Omental fat pad (tissue), 4 donors: ENCODE measurements at places on chromosomes 2 and 18. TPM values are rescaled to one million over a fixed set of nuclear protein-coding genes. Genes with fewer than 3 reads are reported as not detected.
A peak's percentile ranks its signal among the peaks of the same experiment; 100 is the strongest.

CTDSP1 gene
- total RNA-seq: 82.0 TPM

DNA sequence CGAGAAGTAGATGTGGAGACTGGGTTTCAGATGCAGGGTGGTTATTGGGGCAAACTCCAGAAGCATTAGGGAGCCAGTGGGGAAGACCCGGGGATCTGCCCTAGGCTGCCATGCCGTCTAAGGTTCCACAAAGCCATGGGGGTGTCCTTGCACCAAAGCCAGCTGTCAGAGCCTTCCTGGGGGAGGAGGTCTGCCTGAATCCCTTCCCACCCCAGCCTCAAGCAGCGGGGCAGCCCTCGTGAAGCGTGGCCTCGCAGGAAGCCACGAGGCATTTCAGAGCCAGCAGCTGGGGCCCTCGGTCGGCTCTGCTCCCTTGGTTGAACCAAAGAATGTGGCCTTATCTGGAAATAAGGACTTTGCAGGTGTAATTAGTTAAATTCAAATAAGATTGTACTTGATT is 51.2 kb upstream of the UBE2F start:
- DNase-seq: no peak

PLCD4 gene
- 2.9 TPM for total RNA-seq

GRCh38 chr2:105809097-105809473 is 64.4 kb downstream of the NCK2 start:
- DNase-seq: no peak

DNA sequence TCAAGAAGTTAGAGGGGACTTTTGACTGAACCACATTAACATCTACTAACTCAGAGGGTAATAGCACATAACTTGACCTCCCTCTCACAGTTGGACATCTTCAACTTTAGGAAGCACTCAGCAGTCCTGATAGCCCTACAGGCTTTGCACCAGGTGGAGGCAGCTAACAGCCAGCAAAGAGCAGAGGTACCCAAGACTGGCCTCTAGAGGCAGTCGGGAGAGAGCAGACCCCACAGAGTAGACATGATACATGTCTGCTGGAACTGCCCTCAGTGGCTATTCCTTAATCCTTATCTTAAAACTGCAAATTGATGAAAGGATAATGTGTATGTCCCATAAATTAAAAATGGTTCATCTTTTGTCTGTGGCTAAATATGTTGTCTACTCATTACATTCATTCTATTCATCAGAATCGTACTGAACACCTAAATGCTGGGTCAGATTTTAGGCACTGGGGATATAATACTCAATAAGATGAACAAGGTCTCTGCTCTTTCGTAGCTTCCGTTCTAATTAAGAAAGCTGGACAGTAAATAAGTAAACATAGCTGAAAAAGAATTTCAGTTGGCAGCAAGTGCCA is 49.8 kb downstream of the CAB39 start:
- no peak for DNase-seq

GRCh38 chr18:12839526-12840196 is 44.4 kb downstream of the PTPN2 start:
- no peak for DNase-seq

SGPP2 gene
- total RNA-seq: 0.63 TPM

- DNase-seq: no peak
Observed at GRCh38 chr2:88827821-88828220, 136.3 kb downstream of the RPIA start.

RGPD3 gene
- 1.1 TPM for total RNA-seq

GRCh38 chr2:147740211-147740927 is 104.5 kb upstream of the ACVR2A start:
- DNase-seq: no peak

DNA sequence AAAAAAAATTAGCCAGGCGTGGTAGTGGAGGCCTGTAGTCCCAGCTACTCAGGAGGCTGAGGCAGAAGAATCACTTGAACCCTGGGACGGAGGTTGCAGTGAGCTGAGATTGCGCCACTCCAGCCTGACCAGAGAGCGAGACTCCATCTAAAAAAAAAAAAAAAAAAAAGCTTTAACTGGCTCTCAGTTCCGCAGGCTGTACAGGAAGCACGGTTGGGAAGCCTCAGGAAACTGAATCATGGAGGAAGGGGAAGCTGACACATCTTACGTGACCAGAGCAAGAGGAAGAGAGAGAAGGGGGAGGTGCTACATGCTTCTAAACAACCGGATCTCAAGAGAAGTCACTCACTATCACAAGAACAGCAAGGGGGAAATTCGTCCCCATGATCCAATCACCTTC is 505.6 kb upstream of the SLC8A1 start:
- no peak for DNase-seq

DNA sequence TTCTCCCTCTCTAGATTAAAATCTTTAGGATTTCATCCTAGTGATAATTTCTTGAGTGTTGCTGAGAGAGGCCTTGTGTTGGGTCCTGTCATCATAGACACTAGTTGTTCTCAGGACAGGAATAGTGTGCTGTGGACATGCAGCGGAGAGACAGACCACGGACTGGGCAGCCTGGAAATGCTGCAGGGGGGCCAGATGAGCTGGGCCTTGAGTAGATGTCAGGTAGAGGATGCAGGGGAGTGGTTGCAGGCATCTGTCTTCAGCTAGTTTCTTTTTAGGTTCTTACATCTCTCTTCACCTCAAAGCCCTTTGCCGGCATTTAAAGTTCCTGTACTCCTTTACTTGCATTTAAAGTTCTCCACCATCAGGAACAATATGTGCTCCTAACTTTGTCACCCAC is 42.8 kb downstream of the SP110 start:
- DNase-seq: no peak

GRCh38 chr2:88187927-88188326 is 17.8 kb downstream of the THNSL2 start:
- DNase-seq: no peak

DNA sequence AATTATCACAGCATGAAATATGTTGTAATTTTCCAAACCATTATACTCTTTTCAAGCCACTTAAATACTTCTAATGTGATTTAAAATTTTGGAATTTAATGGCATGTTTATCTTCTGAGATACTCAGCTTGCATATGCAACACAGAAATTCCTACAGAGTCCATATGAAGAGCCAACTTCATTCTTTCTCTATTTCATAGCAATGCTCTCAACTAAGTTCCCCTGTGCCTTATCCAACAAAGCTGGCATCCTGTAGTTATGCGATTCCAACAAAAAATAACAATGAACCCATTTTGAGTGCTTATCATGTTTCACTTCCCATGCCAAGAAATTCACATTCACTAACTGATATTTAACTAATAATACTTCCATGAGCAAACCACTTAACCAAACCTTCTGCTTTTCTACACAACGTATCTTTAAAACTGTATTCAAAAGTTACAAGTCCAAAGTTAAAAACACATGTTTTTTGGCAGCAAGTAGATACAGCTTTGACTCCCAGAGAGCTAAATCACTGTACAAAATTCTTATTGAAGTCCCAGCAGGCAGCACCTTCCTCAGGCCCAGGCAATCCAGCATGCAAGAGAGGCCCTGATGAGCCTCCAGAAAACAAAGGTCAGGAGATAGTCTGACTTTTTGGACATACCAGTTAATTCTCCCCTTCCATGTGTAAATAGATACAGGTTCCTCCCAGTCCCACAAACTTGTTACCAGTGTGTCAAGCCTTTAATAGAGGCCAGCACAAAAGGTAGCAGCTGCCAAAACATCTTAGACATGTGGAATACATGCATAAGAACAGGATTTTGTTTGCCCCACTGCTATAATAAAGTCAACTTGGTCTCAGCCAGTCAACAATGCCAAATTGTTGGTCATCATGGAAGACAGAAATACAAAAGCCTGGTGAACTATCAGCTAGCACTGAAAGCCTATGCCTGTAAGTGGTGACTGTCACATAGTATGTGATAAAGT is 113.1 kb upstream of the WDR75 start:
- no peak for DNase-seq

ANKRD44 gene
- total RNA-seq: 19.6 TPM

- no peak for DNase-seq
Observed at GRCh38 chr18:55018602-55019001, 59.3 kb upstream of the CCDC68 start.

- no peak for DNase-seq
Observed at GRCh38 chr2:65655000-65655399, 222.6 kb upstream of the SPRED2 start.

- DNase-seq: no peak
Observed at GRCh38 chr2:168669151-168669550, 133.3 kb upstream of the NOSTRIN start.

PSMA8 gene
- total RNA-seq: not detected

DNA sequence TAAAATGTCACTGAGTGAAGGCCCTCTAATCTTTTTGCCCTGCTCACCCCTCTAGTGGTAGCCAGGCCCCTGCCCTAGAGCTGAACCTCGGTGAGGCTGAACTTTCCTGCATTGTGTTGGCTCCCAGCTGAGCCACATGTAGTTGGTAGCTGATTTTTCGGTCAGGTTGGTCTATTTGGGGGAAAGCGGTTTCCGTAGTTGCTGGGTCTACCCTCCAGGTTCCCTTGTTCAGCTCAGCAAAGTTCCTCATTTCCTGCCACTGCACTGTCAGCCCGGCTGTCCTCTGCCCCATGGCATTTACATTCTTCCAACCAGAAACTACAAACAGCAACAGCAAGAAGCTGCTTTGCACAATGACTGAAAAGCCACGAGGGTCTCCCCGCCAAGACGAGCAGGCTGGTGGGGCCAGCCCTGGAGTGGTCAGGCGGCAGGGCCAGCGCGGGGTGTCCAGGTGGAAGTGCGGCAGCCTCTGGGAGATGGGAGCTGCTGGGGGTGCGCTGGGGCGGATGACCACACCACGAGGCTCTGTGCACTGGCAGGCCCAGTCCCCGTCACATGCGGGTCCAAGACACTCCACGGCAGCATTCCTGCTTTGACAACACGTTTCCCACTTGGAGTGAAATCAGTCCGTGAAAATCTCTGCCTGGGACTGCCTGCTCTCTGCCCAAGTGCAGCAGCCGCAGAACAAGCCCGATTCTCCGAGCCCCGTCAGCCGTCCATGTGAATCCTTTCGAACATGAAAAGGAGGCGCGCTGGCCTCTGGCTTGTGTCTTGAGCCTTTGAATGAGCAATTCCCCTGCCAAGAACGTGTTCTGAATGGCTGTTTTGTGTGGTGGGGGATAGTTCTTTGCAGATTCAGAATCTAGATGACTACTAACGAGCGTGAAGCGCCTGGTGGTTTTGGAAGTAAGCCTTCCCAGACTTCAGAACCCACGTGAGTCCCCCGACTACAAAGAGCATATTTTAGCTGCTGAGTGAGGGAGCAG is 159.4 kb downstream of the ASB1 start:
- DNase-seq: no peak

DNA sequence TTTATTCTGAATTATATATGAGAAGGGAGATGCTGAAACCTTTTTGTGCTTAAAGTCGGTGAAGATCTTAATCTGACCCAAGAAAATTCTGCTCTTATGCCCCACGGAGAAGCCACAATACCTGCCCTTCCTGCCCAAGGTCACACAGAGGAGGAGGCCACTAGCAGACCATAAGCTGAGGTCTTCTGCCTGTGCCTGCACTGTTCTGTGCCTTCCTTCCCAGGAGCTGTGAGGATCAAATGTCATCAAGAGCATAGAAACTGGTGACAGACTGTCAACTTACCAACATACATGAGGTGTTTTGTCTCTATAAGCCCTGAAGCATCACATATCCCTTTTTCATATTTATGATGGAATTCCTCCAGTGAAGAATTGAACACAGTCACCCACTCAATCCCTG is 233.3 kb downstream of the C1D start:
- no peak for DNase-seq

DNA sequence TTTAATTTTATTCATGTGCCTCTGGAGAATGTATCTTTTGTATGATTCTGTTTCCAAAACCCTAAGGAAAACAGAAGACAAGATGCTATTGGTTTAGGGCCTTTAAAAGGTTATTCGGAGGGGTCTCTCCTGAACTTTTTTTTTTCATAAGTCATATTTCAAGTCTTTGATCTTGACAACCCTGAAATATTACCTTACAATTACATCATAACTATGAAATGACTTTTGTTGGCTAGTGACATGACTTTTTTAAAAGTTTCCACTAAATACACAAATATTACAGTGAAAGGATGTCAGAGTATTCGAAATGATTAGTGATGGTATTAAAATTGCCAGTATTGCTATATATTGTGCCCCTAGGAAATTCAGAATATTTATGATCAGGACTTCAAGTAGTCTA is 31.8 kb upstream of the FZD7 start:
- DNase-seq: no peak

GRCh38 chr18:58590839-58591238 is 38.1 kb downstream of the ALPK2 start:
- no peak for DNase-seq

GRCh38 chr2:41966431-41966893 is 81.4 kb upstream of the PKDCC start:
- peak; percentile 52 for DNase-seq

GRCh38 chr18:31490387-31490786 is 7.6 kb upstream of the DSG2 start:
- no peak for DNase-seq

HOXD12 gene
- total RNA-seq: not detected

- no peak for DNase-seq
Observed at GRCh38 chr2:105570757-105571156, 171.9 kb upstream of the FHL2 start.

CNGA3 gene
- total RNA-seq: 0.25 TPM

DNA sequence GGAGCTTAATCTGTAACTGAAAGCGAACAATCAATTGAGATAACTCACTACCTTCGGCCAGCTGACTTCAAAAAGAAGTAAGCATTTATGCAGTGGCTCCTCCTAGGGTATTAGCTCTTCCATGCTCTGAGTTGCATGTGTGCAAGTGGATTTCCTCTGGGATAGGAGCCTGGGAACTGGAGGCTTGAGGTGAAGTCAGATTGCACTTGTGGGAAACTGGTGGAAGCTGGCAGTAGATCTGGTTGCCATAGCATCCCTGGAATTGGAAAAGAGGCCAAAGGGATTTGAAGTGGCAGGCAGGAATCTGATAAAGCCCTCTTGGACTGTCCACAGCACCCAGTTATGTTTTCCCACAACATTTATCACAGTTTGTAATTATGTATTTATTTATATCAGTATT is 50.6 kb upstream of the FMNL2 start:
- DNase-seq: no peak

PLGLB1 gene
- 0.84 TPM for total RNA-seq

ACMSD gene
- not detected for total RNA-seq
